T1000 (cell line): ENCODE measurements at places on chromosomes 6 and 20.

DNA sequence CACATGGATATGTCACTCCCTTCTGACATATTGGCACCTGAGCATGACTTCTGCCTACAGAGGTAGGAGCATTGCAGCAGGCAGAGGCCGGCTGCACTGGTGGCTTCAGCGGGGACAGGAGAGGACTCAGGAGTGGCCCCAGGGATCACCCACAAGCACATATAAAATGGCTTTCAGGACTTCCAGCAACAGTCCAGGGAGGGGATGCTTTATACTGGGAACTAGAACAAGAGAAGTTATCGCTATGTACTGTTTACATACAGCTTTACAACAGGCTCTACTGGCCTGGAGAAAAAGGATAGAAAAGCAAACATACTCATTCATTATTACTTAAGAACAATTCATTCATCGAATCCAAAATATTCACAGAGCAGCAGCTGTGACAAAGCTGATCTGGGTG, 337.8 kb downstream of the THBS2 start:
- DNase-seq, result no peak

GRCh38 chr6:105209950-105210706, 30.3 kb upstream of the POPDC3 start:
- DNase-seq, result peak; percentile 48

DNA sequence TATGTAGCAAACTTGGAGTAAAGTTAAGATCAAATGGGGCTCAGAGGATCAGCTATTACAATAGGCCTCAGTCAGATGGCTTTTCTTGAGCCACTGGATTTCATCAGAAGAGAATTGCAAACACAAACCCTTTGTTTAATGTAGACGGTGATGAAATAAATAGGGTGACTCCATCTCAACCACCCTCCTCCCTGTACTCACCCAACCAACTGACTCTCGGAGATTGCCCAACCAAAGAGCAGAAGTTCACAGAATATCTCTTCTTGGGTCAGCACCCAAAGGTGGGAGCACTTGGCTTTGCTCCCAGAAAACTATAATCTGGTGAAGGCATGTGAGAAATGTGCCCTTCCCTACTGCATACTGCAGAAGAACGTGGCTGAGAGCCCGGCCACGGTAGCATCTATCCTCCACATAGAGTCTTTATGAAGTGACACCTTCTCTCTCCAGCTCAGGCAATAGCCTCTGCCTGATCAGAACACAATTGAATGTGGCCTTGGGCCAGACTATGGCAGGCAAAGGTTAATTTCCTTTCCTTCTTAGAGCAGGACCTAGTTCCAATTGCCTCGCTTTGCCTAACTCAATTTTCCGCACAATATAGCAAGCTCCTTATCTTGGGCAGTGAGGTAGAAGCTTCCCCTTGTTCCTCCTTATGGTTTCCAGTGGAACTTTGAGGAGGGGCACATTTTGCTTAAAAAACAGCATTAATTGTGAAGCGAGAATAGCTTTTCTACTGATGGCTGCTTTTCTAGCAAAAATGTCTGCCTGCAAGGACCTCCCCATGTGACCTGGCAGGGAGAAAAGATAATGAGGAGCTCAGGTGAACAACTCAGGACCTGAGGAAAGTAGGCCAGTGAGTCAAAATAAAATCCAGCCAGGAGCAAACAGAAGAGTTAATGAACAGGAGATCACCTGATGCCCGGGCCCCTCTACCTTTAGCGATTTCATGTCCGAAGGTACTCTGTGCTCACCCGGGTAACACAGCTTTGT, 79.4 kb downstream of the GFOD1 start:
- DNase-seq, result no peak

GRCh38 chr20:62945771-62946339, 6.7 kb upstream of the SLC17A9 start:
- no peak for DNase-seq

- DNase-seq, result no peak
Observed at GRCh38 chr20:52799130-52799529, 173.0 kb upstream of the TSHZ2 start.

DNA sequence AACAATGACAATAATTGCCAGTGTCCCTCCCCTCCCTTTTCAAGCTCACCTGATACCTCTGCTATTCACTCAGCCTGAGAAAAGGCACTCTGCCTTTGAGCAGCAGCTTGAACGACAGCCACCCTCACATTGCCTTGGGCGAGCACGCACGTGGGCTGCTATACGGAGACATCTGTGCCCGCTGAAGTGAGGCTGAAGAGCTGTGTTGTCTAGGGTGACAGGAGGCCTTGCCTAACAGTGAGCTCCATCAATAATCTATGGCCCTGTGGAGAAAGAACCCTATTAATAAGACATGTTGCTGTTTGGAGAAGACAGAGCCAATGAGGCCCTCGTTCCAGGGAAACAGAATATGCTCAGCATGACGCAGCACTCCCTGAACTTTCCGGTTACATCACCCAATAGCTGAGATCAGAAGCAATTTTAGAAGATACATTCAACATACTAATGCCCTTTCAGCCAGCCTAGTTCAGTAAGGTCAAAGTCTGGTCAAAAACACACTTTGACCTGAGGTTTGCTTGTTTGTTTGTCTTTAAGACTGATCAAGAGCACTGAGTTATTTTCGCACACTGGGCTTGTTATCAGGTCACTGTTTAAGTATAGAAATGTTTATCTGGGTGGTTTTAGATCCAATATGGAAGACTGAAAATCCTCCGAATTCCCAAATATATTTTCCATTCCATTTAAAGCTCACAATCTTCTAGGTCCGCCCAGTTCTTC, 30.6 kb downstream of the RBM24 start:
- no peak for DNase-seq

DNA sequence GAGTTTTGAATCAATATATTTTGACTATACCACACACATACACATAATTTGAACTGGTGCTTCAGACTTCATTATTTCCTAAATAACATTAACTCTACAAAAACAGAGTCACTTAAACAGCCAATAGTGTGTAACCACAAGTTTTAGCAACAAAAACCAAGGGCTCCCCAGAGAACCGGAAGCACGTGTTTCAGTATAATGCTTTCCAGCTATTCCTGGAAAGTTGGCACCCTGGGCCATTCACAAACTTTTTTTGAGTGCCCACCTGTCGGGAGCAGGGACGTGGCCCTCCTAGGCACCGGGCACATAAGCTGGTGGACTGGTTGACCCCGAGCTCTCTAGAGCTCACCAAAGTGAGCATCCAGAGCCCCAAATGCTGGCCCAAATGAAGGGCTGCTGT, 1.9 kb upstream of the SLC35D3 start:
- DNase-seq, result no peak

DNA sequence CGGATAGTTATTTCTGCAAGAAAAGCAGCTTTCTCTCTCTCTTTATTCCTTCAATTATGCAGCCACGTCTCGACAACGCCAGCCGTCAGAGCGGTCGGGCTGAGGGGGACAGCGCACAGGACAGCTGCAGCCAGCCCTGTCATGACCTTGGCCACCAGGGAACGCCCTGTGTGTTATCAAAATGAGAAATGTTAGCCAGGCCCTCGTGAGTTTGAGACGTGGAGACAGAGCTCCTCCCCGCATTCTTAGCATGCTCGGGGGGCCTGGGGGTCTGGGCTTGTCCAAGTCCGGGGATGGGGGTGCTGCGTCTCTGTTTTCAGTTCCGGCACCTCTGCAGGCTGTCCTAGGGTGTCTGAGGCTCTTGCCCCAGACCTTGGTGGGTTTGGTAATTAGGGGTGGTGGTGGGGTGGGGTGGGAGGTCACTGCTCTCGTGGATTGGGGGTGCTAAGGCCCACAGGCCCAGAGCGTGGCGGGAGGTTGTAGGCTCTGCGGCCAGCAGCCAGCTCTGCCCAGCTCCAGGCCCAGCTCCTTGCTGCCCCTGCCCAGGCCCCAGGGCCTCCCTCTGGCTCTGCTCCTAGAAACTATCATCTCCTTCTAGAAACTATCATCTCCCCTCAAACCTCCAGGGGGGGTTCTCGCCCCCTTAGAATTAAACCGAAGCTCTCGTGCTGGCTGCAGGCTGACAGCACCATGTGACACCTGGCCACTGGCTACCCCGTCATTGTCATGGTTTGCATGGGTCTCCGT, 54.3 kb upstream of the GATA5 start:
- DNase-seq, result no peak

DNA sequence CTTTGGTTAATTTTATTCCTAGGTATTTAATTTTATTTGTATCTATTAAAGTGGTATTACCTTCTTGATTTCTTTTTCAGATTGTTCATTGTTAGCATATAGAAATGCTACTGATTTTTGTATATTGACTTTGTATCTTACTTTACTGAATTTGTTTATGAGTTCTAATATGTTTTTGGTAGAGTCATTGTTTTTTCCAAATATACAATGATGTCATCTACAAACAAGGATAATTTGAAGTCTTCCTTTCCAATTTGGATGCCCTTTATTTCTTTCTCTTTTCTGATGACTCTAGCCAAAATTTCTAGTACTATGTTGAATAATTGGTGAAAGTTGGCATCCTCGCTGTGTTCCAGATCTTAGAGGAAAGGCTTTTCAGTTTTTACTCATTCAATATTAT, 43.0 kb upstream of the HMGCLL1 start:
- DNase-seq, result no peak

DNA sequence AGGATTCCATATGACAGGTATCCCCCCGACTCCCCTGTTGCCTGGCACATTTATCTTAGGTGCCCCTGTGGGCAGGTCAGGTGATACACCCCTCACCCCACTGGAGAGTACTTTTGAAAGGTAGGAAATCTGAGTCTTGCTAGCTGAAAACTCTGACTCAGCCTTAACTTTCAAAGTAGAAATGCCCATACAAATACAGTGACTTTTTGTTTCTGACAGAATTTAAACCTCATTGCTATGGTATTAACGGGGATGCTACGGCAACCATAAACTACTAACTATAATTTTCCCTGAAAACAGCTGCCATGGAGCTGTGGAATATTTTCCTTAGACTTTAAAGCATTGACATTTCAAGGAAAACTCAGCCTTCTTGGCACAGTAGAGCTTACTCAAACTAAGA, 536.0 kb downstream of the RFPL4B start:
- DNase-seq, result no peak

- no peak for DNase-seq
Observed at GRCh38 chr6:139686308-139686707, 311.9 kb upstream of the CITED2 start.

- no peak for DNase-seq
Observed at GRCh38 chr20:14062786-14063185, 67.5 kb downstream of the MACROD2 start.

GRCh38 chr6:157606516-157606915, 216.5 kb upstream of the SNX9 start:
- no peak for DNase-seq
